ENCODE measurements at places on chromosomes 1 and 21. TPM values are rescaled to one million over a fixed set of nuclear protein-coding genes. Genes with fewer than 3 reads are reported as not detected.

- no peaks in the 10 kb centered on the region for H3K36me3 ChIP-seq
- H3K4me1 ChIP-seq = no peaks in the 10 kb centered on the region
- no peak overlapping the region for H3K4me3 ChIP-seq
- H3K27ac ChIP-seq = no peak overlapping the region
- no peaks in the 10 kb centered on the region for H3K27me3 ChIP-seq
- DNase-seq = no peak
Observed at GRCh38 chr1:18883079-18883478, 19.3 kb downstream of the ALDH4A1 start.

The PLEKHN1 gene
- total RNA-seq = 0.52 TPM

The S100A12 gene
- not detected for total RNA-seq

GRCh38 chr21:24428591-24429199 lies 1178.6 kb downstream of the MRPL39 start:
- H3K27me3 ChIP-seq = no peaks in the 10 kb centered on the region
- peak; percentile 22 for DNase-seq
- peaks cover 8% of the 10 kb centered on the region for H3K4me1 ChIP-seq
- no peaks in the 10 kb centered on the region for H3K36me3 ChIP-seq

DNA sequence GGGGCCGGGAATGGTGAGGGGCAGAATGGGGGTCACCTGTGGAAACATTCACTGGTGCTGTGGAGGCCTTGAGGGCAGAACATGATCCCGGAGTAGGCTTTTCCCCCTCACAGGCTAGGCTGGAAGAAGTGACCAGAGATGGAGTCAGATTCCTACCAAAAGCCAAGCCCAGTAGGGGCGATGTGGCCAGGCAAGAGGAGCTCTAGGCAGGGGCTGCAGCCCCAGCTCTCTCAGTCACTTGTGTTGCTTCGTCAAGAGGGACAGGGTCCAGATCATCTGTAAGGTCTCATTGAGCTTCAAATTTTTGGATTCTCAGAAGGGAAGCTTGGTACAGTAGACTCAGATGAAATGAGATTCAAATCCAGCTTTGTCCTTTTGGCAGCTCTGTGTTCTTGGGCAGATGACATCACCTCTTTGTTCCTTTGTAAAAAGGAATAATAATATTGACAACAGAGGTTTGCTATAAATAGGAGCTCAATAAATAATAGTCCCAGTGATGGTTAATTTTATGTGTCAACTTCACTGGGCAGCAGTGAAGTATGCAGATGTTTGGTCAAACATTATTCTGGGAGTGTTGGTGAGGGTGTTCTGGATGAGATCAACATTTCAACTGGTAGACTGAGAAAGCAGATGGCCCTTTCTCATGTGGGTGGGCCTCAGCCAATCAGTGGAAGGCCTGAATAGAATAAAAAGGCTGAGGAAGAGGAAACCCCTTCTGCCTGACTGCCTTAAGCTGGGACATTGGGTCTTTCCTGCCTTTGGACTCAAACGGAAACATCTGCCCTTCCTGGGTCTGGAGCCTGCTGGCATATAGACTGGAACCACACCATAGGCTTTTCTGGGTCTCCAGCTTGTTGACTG lies 324.7 kb upstream of the USP24 start:
- no peak overlapping the region for H3K4me3 ChIP-seq
- no peak overlapping the region for H3K27ac ChIP-seq
- H3K27me3 ChIP-seq = no peaks in the 10 kb centered on the region
- DNase-seq = no peak
- no peaks in the 10 kb centered on the region for H3K4me1 ChIP-seq
- H3K36me3 ChIP-seq = no peaks in the 10 kb centered on the region

GRCh38 chr1:163655565-163655964 lies 333.8 kb downstream of the NUF2 start:
- H3K4me1 ChIP-seq = no peaks in the 10 kb centered on the region
- H3K27me3 ChIP-seq = no peaks in the 10 kb centered on the region
- H3K27ac ChIP-seq = no peak overlapping the region
- no peak overlapping the region for H3K4me3 ChIP-seq
- H3K36me3 ChIP-seq = no peaks in the 10 kb centered on the region
- no peak for DNase-seq

- H3K27me3 ChIP-seq = no peaks in the 10 kb centered on the region
- no peaks in the 10 kb centered on the region for H3K4me1 ChIP-seq
- DNase-seq = no peak
- H3K4me3 ChIP-seq = no peak overlapping the region
- H3K27ac ChIP-seq = no peak overlapping the region
Observed at GRCh38 chr1:95903060-95903459, 669.0 kb downstream of the RWDD3 start.

The ACTN2 gene
- 0.36 TPM for total RNA-seq

DNA sequence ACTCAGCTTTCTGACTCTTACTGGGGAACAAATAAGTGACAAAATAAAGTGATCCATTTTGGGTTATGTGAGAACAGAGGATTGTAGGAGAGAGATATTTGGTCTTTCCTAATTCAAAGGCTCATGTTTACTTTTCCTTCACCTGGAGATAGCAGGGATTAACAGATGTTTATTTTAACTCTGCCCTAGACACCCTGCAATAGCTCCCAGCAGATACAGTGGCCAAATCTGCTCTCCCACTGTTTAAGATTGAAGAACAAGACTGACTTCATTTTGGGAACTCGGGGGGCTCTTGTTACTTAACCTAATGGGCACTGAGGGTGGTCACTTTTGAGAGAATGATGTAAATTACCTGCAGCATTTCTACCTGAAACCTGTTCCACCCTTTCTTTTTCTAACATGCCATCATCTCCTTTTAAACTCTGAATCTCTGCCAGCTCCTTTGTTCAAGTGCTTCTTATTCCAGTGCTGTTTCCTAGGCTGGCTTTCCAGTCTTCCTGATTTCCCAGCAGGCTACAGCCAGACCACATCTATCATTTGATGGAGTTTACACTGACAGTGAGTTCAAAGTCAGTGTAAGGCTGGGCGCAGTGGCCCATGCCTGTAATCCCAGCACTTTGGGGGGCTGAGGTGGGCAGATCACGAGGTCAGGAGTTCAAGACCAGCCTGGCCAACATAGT lies 90.0 kb downstream of the SELENOF start:
- H3K36me3 ChIP-seq = no peaks in the 10 kb centered on the region
- no peak overlapping the region for H3K27ac ChIP-seq
- peaks cover 4% of the 10 kb centered on the region for H3K27me3 ChIP-seq
- no peak for DNase-seq
